ENCODE measurements at places on chromosomes 1 and 21.

DNA sequence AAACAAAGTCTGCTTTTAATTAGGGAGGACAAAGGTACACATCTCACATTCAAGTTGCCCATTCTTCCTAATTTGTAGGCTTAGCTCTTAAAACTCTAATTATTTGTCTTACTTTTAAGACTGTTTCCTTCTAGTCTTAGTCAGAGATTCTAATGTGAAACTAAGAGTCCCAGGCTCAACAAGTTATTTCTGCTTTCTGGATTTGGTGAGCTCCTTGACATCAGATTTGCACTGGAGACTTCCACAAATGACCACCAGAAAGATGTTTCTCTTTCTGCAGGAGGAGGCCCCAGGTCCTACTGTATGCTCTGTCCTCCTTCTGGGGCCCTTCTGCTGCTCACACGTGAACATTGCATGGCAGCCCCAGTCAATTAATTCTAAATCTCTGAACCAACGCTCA, 194.2 kb upstream of the JUN start:
- DNase-seq, result no peak

GRCh38 chr1:201104141-201104540, 8.1 kb downstream of the CACNA1S start:
- no peak for DNase-seq

DNA sequence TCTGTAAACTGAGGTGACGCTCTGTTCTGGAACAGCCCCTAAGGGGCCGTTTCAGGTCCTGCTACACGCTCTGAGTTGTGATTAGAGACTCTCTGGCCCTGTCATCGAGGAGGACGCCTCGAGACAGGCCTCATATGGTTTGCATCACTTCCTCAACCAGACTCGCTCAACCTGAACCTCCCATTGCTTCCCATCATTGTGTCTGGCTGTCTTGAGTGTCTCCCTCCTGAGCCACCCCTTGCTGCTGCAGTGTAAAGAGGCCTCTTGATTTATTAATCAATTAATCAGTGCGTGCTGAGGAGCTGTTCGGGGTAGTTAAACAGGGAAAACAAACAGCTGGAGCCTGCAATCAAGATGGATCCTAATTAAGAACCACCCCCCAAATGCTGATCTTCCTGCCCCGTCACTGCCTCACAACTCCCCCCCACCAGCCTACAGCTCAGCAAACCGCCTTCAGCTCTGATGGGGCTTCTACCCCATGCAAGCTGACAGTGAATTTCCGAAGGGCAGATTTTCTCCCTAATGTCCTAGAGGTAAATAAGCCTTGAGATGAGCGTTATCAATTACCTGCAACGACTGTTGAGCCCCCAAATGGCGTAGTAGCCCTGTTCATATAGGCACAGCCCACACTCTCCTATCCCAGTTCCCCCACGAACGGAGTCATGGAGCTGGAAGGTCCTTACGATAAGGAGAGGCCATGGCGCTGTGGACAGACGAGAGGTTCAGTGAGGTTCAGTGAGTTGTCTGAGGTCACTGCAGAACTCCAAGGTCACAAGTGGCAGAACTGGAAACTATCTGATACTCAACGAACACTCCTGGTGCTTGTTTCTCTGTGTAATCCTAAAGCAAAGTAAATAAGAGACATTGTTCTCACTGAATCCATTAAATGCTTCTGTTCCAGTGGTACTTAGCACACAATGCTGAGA, 210.6 kb downstream of the KIF26B start:
- DNase-seq, result no peak

- DNase-seq, result no peak
Measured at GRCh38 chr1:229116114-229116513, 154.8 kb upstream of the RAB4A start.

- no peak for DNase-seq
Measured at GRCh38 chr21:28473530-28474220, 519.0 kb downstream of the LTN1 start.

GRCh38 chr1:225258811-225259210, 169.0 kb downstream of the LBR start:
- no peak for DNase-seq

All from NCI-H1694 (cell line).